ENCODE measurements at places on chromosomes 2 and 18.
A peak's percentile ranks its signal among the peaks of the same experiment; 100 is the strongest.

- no peak for DNase-seq
Measured at GRCh38 chr2:173087793-173088496, 12.3 kb downstream of the MAP3K20 start.

GRCh38 chr18:35495536-35496314 is 2.0 kb downstream of the INO80C start:
- no peak for DNase-seq

DNA sequence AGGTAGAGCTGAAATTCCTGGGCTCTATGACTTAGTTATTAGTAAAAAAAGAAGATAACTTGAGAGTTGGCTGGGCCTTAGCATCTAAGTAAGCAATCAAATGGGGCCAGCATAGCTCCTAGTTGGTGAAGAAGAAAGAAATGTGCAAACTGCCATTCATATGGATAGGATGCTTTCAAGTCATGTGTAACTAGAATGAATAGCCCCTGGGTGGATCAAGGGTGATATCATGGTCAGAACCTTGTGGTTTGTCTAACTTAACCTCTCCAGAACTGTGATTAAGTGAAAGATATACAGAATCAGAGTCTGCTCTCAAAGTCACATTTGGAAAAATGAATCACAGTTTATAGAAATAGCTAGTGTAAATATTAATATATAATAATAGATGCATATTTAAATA is 198.7 kb upstream of the DTNA start:
- no peak for DNase-seq

- no peak for DNase-seq
Measured at GRCh38 chr18:69727912-69728572, 219.6 kb downstream of the CD226 start.

GRCh38 chr2:96894151-96894531 is 24.3 kb upstream of the SEMA4C start:
- DNase-seq = no peak

DNA sequence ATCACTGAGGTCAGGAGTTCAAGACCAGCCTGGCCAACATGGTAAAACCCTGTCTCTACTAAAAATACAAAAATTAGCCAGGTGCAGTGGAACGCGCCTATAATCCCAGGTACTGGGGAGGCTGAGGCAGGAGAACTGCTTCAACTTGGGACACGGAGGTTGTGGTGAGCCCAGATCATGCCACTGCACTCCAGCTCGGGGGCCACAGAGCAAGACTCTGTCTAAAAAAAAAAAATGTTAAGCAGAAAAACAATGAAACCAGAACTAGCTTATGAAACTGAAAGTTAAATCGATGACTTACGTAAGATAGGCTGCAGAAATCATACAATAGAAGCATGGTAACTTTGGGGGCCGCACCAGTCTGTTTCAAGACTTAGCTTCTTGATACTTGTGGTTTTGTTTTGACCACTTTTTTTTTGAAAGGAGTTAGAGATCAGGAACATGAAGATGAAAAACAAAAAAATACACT is 6.2 kb upstream of the GPR155 start:
- peak; percentile 37 for DNase-seq

DNA sequence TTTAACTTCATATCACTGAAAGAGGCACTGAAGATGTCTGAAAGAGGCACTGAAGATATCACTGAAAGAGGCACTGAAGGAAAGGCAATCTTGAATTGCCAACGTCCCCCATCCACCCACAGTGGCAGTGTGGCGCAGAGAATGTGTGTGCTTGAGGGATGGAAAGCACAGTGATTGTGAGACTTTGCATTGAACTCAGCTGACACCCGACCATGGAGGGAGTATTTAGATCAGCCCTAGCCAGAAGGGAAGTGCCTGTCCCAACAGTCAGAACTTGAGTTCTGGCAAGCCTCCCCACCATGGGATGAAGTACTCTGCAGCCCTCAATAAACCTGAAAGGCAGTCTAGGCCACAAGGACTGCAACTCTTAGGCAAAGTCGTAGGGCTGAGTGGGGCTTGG is 33.8 kb downstream of the MAP4K3 start:
- DNase-seq = no peak

DNA sequence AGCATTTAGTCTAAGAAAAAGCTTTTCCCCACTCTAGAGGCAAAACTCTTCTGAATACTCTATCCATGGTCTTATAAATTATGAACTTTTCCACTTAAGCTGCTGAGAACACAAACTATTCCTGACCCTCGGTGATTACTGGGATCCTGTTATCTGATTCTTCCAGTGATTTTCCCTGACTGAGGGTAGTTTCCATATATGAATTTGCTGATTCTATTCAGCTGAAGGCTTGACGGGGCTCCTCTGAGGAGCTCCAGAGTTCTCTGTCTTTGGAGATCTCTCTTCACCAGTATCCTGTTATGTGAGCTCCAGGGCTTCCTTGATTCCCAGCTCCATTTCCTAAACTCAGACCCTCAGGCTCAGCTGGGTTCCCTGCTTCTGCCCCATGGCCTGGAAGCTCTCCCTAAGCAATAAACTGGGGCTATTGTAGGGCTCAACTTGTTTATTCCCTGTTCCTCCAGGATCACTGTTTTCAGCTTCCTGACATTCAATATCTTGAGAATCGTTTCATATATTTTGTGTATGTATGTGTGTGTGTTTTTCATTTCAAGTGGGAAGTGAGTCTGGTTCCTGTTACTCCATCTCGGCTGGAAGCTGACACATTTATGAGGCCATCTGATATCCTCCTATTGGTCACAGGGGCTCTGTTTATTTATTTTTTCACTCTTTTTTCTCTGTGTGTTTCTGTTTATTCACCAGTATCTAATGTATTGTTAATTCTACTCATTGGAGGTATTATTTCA is 78.2 kb downstream of the ARHGAP28 start:
- DNase-seq = no peak

DNA sequence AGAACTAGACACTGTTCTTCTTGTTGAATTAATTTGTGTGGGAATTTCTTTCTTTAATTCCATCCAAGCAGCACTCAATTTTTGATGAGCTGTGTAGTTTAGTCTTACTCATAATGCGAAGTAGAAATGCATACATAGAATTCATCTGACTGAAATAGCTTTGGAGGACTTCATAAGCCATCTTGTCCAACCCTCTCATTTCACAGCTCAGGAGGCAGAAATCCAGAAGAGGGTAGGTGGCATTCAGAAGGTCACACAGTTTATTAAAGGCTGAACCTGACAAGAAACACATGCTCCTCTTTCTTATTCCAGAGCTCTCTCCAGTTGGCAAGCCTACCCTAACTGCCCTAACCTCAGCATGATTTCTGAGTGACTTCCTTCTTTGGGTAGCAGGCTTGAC is 169.2 kb upstream of the NOSTRIN start:
- no peak for DNase-seq

DNA sequence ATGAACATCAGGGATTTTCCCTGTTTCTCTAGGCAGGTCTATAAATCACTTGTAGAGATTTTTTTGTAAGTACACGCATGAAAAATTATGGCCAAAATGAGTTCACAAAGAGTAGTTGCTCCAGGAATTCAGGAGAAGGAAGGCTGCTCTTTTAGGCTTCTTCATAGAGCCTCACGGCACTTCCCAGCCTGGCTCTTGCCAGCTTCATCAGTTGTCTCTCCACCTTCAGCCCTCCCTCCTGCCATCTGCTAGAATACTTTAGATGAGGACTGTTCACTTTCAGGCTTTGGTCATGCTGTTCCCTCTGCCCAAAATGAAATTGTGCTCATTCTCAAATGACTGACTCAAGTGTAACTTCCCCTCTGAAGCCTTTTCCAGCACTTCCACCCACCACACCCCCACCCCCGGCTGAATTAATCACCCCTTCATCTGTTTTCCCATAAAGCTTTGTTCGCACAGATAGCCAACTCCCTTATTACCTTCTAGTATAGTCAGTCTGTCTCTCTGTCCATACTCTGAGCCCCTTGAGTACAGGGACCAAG is 1.8 kb upstream of the ABCA12 start:
- DNase-seq = no peak

DNA sequence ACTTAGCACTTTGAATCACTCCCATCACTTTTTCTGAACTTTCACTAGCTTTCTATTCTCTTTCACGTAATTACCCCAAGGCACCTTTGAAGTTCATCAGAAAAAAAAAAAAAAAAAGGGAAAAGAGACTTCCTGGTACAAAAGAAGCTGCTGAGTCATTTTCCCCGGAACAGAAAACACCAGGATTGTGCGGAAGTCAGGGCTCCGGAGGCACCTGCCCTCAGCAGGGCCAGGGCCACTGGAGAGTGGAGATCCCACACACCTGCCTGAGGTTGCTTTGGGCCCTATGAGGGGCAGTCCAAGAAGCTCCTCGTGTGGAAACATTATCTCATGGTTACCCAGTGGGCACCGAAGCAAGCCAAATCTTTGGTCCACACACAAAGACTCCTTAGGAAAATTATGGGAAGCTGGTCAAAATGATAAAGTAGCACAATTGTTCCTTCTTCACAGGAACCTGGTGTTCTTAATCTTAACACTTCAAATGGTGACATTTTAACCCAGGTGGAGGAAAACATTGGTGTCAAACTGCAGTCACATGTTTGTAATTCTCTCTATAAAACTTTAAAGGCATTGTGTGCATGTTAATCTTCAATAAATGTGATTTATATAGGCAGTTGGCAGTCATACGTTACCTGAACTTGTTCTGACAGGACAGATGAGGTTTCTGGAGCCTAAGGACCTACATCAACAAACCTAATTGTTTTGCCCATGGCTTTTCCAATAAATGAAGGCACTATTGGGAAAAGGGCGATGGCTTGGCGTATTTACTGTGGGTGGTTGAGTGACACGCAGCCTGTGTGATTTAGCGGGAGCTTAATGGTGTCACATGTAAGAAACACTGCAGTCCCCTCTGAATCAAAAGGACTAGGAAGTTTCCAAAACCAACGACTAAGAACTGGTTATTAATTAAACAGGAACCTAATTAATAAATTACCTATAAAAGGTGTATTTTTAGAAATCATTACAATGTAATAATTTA is 23.4 kb upstream of the FAM110C start:
- no peak for DNase-seq

DNA sequence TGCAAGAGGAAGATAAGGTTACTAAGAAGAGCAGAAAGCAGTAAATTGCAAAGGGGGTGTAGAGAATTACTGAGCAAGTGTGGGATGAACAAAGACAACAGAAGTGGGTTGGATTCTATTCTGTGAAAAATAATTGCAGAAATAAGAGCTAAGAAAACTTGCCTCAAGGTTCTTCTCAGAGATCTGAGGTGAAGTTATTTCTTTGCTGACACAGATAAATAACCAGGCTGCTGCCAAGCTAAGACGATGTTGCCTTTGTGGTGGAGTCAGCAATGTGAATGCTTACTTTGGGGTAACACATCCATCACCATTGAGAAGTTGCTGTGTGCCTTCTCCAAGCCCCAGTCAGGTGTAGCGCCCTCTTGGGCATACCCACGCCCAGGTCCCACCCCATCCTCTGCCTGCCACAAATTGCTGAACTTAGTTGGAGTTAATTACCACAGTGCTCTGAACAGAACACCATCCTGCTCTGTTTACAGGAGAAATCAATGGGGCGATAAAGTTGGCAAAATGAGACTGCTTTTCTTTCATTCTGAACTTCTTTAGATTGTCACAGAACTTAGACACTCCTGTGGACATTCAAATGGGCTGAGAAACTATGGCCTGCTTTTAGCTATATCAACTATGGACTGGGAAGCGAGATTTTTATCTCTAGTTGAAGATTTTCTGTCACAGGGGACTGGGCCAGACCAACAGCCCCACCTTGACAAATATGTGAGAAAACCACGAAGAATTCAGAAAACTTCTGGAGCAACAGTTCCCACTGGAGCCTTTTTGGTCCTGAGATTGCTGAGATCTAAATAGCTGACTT is 283.6 kb downstream of the TMX3 start:
- no peak for DNase-seq

DNA sequence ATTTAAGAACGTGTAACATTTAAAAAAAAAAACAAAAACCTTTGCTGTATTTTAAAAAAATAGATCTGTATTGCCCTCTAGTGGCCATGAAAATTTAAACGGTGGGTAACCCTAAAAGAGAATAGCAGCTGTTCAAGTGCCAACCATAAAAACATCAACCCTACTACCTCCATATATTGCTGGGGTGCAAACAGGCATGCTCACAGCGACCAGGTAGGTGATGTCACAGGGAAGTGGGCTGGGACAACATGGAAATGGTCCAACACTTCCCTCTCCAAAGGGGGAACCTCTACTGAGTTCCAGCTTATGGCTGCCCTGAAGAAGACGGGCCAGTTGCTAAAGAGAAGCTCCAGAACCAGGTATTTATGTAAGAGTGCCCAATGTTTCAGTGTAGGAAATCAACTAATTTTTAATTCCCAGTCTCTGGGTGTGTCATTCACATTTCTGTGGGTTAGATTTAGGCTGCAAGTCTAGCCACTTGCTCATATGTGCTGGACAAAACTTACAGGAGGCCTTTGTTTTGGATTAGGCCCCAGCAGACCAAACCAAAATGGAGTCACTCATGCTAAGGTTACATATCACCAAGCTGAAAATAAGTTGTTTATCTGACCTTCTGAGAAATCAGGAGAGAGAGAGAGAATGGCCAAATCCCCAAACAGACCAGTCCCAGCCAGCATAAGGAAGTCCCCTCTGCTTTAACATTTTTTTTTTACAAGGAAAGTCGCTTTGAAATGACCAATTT is 54.5 kb downstream of the SKA1 start:
- DNase-seq = no peak

- DNase-seq = no peak
Measured at GRCh38 chr2:191349990-191350389, 104.8 kb downstream of the MYO1B start.

GRCh38 chr18:48441405-48441881 is 32.3 kb upstream of the ZBTB7C start:
- no peak for DNase-seq

GRCh38 chr2:46378616-46379015 is 81.4 kb downstream of the EPAS1 start:
- DNase-seq = no peak

GRCh38 chr18:34627137-34627920 is 82.8 kb upstream of the DTNA start:
- no peak for DNase-seq

GRCh38 chr18:59150236-59150635 is 10.6 kb downstream of the SEC11C start:
- no peak for DNase-seq

DNA sequence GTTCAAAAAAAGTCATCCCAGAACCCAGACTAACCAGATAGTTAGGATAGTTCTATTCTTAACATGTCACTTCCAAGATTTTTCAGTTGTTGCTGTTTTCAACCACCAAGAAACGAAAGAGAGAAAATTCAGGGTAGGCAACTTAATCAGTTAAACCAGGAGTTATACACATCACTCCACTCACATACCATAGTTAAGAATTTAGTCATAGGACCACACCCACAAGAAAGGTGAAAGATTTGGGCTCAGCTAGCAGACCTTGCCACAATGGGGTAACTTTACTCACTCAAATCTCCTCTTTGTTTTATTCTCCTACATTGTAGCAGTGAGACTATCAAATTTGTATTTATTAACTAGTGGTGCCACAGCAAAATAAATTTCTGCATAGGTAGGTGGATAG is 473.6 kb downstream of the NUP35 start:
- DNase-seq = no peak
